NCI-H2171 treated with DMSO at 0.1 percent for 48 hours (cell line): ENCODE measurements at places on chromosomes 6 and 20.

DNA sequence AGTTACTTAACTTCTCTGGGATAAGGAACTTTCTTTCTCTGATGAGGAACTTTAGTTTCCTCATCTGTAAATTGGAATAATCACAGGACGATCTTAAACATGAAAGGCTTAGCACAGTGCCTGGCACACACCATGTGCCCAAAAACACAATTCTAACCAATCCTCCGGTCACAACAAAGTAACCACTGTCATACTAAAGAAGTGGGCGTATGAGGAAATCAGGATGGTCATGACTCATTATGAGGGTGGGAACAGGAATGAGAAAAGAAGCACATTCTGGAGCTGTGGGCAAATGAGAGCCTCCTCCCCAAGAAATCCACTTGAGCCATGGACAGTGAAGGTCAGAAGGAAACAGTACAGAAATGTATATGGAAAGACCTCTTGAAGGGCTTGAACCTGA is 82.9 kb downstream of the LRFN2 start:
- no peak for DNase-seq

- DNase-seq = no peak
Measured at GRCh38 chr6:155765275-155766194, 309.9 kb upstream of the NOX3 start.

GRCh38 chr6:33850869-33851541 is 47.2 kb upstream of the MLN start:
- peak; percentile 81 for DNase-seq

- DNase-seq = peak; percentile 44
Measured at GRCh38 chr6:25942561-25943147, 12.2 kb upstream of the SLC17A2 start.

DNA sequence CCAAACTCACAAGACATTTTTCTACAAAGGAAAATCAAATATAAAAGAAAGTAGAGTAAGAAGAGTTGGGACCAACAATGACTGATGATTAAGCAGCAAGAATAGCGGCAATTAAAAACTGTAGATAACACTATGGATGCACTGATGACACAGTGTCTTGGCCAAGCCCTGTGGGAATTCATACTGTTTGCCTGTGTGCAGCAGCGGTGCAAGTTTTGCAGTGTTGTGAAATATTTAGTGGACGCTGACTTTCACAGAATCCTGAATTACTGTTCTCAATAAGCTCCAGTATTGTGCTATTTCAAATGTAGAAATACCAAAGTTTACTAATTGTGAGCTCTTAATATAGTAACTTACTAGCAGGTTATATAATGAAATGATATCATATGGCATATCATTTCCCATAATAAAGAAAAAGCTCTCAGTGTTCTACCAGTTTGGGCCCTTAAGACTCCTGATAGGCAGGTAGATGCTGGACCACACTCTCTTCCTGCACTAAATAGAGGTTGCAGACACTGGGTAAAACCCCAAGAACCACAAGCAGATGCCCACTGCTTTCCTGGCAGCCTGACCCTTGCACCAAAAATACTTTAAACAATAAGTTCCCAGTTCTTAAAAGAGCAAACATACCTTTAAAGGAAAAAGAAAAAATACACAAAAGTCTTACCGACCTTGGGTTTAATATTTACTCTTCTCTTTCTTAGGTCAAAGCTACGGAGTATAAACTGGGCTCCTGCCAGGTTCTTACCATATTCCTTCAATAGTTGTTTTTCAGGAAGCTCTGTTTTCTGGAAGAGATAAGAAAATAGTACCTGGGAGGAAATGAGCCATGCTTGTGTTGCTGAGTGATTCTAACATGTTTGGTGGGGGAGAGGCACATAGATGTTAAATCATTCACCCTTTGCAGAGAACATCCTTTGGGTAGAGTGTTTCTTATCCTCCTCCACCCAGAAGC is 41.6 kb downstream of the ANKEF1 start:
- no peak for DNase-seq

DNA sequence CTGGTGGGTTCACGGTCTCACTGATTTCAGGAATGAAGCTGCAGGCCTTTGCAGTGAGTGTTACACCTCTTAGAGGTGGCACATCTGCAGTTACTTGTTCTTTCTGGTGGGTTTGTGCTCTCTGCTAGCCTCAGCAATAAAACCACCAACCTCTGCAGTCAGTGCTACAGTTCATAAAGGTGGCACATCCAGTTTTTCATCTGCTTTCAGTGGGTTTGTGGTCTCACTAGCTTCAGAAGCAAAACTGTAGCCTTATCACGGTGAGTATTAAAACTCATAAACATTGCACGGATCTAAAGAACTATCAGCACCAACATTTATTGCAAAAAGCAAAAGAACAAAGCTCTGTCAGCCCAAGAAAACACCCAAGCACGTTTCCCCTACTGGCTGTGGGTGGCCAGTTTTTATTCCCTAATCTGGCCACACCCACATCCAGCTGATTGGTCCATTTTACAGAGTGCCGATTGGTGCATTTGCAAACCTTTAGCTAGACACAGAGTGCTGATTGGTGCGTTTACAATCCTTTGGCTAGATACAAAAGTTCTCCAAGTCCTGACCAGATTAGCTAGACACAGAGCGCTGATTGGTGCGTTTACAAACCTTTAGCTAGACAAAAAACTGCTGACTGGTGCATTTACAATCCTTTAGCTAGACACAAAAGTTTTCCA is 3.4 kb upstream of the TMEM14C start:
- peak; percentile 30 for DNase-seq

DNA sequence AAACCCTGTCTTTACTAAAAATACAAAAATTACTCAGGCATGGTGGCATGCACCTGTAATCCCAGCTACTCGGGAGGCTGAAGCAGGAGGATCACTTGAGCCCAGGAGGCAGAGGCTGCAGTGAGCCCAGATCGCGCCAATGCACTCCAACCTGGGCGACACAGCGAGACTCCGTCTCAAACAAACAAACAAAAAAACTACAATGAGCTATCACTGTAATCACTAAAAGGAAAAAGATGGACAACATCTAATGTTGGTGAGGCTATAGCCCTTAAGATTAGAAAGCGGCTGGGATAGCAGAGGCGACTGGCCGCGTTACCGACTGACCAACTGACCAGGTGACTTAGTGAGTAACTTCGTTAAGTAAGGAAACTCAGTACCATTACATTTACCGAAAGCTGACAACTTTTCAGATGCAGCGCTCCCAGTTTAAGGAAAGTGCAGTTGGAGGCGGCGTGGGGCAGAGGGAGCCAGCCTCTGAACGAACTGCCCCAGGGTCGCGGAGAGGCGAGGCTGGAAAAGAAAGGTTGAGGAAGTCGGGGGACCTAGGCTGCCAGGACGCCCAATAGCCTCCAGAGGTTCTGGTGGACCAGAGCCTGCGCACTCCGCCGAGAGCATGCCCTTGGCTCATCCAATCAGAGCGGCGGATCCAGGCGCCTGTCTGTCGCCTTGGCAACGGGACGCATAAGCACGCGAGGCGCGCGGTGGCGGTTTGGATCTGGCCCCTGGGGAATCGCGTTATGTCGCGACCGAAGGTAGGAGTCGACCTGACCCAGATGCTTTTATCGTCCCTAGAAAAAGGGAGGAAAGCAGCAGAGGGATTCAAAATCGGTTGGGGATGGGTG is 8.9 kb downstream of the TTLL9 start:
- peak; percentile 94 for DNase-seq

- no peak for DNase-seq
Measured at GRCh38 chr6:141202626-141203025, 930.1 kb upstream of the GJE1 start.

- no peak for DNase-seq
Measured at GRCh38 chr6:148021165-148021564, 321.5 kb upstream of the SASH1 start.

GRCh38 chr20:63599396-63600050 is 25.5 kb upstream of the HELZ2 start:
- DNase-seq = no peak

DNA sequence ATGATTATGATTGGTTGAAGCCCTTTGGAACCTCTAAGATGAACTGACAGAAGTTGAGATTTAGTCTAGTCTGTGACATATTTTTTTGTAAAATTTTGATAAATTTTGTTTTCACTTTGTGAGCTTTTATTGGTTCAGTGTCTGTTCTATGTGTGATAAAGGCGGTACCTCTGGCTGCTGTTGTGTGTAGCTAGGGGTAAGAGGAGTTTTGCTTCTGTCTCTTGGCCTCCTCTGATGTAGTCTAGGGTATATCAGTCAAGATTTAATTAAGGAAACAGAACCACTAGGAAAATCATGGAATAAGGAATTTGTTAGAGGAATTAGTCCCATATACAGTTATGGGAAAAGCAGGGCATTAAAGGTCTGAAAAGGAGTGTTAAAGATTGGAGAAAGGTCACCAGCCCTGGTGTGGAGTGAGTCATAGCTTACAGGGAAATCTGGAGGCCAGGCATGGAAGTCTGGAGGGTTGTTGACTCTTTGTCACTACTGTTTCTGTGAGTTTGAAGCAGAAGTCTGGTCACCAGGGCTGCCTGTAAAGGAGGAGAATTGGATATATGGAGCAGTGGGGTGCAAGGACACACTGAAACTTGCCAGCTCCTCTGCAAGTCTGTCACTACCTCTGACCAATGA is 28.5 kb downstream of the CDC5L start:
- no peak for DNase-seq

DNA sequence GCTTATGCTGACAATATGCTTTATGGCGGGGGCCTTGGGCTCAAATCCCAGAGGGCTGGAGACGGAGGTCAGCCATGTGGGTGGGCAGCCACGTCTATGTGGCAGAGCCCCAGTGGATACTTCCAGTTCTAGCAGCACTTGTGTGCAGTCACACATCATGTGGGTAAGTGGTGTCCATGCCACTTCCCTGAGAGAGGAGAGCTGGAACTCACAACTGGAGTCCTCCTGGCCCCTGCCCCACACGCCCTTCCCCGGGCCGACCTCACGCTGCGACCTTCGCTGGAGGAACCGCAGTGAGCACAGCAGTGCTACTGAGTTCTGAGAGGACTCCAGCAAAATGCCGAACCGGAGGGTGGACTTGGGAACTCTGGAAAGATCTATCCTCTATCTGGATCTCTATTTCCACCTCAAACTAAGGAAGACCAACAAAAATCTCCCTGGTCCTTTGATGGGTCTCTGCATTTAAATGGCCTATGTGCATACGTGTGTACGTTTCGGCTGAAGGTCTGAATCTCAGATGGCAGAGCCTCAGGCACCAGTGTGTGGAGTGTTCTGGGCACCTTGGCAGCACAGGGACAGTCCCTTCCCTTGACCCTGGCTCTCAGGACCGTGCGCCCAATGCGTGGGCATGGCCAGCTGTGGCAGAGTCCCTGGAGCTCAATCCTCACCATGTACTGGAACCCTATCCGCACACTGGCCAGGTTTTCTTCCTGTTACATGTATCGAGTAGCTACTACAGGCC is 55.4 kb downstream of the GNAS-AS1 start:
- DNase-seq = no peak

DNA sequence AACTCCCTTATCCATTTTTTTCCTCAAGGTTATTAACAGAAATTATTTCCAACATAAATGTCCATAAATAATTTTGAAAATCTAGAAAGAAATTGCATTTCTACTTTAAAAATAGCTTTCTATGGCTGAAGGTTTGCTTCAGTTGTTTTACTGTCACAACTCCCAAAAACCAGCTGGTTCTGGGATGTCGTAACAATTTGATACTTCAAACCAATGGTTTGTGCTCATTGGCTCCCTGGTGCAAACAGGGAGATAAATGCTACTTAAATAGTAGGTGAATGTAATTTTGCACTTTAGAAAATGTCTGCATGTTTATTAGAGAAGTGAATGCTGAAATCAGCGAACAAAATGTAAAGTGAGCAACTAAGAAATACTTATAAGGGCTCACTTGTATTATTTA is 31.1 kb downstream of the LAMA2 start:
- no peak for DNase-seq

- DNase-seq = peak; percentile 89
Measured at GRCh38 chr6:95545226-95545625, 32.1 kb upstream of the MANEA start.

DNA sequence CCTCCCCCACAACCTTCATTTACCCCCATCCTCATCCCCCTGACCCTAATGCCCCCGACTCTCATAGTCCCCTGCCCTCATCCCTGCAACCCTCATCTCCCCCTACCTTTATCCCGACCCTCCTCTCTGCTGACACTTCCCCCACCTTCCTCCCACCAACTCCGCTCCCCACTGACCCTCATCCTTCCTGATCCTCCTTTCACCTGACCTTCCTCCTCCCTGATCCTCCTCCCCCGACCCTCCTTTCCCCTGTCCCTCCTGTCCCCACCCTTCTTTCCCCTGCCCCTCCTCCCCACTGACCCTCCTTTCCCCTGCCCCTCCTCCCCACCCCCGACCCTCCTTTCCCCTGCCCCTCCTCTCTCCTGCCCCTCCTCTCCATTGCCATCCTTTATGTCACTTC is 7.1 kb downstream of the TREML2 start:
- DNase-seq = no peak

DNA sequence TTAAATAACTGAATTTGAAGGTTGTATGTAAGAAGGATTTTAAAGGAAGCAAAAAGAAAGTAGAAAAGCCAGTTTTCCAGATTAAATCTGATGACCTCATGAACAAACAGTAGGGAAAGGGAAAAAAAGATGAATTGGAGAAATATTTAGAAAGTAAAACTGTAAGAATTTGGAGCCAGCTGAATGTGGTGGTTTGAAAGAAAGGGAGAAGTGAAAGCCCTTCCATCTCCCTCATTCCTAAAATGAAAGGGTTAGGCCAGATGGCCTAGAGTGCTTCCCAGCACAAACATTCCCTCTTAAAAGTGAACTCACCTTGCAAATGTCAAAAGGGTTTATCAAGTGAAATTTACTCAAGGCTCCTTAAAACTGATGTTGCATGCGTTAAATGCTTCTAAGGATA is 139.3 kb upstream of the COL21A1 start:
- DNase-seq = no peak

GRCh38 chr6:114304304-114304887 is 38.4 kb downstream of the HS3ST5 start:
- peak; percentile 22 for DNase-seq

GRCh38 chr6:42264162-42264851 is 46.6 kb upstream of the MRPS10 start:
- DNase-seq = no peak

DNA sequence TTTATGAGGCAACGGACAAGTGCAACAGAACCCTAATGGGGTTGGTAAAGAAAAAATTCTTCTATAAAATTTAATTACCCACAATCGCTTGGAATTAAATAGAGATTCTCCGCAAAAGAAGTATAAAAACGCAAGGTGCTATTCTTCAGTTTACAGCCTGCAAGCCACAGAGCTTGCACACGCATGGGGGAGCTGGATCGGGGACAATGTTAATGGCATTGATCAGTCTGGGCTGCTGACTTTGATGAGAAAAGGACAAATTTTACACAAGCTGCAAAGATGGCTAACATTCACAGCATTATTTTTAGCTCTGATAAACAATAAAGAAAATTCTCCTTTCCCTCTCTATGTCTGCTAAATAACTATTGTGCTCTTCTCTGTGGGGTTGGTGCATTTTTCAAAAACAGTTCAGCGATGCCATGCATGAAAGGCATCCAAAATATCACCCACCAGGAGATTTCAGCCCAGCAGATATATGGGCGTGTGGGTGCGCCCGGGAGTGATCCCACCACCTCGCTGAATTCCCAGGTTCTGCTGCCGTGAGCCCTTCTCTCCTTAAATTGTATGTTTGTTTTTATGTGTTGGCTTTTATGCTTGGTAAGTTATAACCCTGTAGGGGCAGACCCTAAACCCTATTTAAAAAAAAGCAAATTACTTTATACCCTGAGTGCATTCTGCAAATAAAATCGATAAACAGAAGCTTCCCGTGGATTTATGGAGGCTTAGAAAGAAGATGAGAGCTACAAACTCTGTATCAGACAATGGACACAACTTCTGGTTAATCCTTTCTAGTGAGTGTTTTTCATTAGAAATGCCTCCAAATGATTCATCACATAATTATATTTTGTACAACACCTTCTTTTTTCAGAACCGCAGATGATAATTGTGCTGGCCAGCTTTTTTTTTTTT is 55.6 kb downstream of the NOX3 start:
- no peak for DNase-seq

- DNase-seq = peak; percentile 98
Measured at GRCh38 chr6:140957386-140957785, 1175.3 kb upstream of the GJE1 start.
